ENCODE measurements at places on chromosomes 2 and 18.

- DNase-seq, result no peak
Observed at GRCh38 chr2:233218836-233219235, 32.6 kb upstream of the ATG16L1 start.

GRCh38 chr2:229191413-229191812, 79.7 kb downstream of the PID1 start:
- no peak for DNase-seq

DNA sequence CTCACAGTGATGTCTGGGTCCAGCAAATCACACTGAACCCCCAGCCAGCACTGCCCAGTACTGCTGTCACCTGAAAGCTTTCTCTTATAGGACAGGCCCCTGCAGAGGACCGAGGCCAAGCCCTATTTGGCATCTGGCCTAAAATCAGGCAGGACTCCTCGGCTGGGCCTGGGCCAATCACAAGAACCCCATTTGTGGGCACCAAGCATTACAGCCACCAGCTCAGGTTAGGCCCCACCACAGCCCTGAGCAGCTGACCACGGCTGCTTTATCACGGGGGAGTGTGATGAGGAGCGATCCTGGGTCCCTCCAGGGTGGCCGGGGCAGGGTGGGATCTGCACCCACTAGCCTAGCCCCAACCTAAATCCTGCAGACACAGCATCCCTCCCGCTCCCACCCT, 8.2 kb downstream of the BIN1 start:
- DNase-seq, result no peak

GRCh38 chr2:234960175-234961088, 8.6 kb downstream of the SH3BP4 start:
- DNase-seq, result no peak

GRCh38 chr18:58028109-58028784, 15.8 kb upstream of the NEDD4L start:
- no peak for DNase-seq

GRCh38 chr2:5740053-5740452, 47.9 kb downstream of the SOX11 start:
- no peak for DNase-seq

DNA sequence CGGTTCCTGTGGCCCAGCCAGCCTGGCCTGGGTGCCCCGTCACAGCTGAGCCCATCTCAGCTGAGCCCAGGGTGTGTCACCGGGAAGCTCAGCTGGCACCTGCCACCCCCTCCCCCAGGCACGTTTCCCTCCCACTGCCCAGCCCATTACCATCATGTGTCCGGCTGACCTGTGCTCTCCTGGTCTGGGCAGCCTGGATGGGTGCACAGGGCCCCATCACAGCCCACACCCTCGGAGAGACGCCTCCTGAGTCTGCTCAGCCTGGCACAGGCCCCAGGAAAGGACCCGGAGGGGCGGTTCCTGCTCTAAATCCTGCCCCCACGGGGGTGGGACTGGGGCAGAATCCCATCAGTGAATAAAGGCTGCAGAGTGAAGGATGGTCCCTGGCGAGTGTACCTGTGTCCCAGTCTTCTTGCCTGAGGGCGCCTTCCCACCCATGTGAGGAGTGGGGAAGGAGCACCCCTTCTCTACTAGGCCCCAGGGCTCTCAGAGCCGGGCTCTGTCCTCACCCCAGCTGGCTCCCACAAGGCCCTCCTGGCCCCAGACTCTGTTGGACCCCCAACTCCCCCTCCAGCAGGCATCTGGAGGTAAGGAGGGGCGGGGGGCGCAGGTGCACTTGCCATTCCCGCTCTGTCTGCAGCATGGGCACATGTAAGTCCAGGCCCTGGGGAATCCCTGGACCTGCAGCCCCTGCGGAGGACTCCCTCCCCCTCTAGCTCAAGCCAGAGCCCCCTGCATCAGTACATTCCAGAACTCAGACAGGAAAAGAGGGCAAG, 21.2 kb downstream of the GPC1 start:
- no peak for DNase-seq

GRCh38 chr2:133248264-133248663, 320.0 kb downstream of the NCKAP5 start:
- DNase-seq, result no peak

DNA sequence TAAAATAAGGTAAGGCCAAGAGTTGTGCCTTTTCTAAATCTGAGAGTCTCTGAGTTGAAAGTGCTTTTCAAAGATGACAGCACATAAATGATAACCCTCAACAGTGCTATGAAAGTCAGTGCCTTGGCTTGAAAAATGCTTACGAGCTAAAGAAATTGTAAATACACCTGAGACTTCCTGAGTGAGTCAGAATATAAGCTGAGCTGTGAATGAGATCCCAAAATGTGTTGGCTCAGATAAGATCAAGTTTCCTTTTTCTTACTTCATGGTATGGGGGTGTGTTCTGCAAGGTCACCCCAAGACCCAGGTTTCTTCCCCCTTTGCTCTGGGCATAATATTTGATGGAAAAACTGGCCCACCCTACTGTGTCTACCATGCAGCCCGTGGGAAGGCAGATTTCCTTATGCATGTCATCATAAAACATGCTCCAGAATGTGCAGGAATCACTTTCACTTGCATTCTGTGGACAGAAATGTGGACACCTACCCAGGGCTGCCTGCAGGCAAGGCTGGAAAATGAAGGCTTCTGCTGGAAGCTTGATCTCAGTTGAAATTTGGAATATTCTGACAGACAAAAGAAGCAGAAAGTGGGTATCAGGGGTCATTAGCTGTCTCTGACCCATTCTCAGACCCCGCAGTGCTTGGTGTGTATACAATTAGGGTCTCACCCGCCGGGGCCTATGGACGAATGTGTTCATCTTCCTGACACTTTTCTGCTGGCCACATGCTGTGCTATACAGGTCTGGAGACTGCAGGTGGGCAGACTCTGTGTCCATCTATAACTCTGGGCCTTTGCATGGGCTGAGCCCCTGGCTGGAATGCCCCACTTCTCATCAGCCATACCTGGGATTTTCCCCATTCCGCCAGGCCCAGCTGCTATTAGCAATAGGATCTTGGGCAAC, 212.6 kb downstream of the SH3RF3 start:
- no peak for DNase-seq

GRCh38 chr2:109436610-109437225, 177.0 kb downstream of the SEPTIN10 start:
- no peak for DNase-seq

GRCh38 chr2:150171065-150171548, 316.4 kb downstream of the RND3 start:
- DNase-seq, result no peak

DNA sequence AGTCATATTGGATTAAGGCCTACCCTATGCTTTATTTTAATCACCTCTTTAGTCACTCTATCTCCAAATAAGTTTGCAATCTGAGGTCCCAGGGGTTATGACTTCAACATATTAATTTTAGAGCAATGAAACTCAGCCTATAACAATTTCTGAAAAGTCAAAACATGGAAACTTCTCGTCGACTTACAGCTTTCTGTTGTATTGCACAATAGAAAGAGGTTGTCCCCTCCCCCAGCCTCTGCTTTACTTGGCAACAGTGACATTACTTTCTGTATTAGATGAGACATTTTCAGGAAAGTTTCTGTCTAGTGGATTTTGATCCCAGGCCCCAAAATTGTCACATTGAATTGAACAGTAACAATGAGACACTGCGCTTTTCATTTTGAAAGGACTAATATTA, 326.4 kb downstream of the THSD7B start:
- DNase-seq, result no peak

DNA sequence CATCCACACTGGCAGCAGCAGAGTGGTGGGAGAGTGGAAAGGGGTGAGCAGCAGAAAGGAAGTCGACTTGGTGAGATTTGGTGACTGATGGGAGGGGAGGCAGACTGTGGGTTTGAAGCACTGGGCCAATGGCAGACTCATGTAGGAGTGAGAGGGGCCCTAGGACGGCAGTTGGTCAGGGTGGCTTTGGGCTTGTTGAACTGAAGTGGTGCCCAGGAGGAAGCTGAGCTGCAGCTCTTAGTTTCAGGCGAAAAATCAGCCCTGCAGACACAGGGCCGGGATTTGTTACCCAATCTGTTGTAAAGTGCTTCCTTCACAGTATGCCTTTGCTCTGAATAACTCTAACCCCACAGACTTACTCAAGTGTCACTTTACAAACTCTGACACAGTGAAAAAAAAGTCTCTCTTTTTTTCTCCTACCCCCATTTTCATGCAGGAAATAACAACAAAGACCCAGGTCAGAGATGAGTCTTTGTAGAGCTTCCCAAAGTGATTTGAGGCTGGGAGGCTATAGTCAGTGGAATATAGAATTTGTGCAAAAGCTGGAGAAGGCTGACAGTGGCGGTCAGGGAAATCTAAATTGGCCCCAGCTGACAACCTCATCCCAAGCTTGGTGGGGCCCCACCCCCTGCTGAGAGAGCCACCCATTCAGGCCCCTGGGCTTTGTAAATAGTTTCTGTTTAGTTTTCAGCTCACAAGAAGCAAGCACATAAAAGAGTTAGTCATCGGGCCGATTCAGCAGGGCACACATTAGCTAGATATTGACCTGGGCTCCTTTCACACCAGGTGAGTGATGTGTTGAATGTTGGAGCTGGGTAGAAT, 226.9 kb downstream of the VAPA start:
- DNase-seq, result no peak

- DNase-seq, result no peak
Observed at GRCh38 chr18:77528872-77529271, 279.2 kb downstream of the GALR1 start.

DNA sequence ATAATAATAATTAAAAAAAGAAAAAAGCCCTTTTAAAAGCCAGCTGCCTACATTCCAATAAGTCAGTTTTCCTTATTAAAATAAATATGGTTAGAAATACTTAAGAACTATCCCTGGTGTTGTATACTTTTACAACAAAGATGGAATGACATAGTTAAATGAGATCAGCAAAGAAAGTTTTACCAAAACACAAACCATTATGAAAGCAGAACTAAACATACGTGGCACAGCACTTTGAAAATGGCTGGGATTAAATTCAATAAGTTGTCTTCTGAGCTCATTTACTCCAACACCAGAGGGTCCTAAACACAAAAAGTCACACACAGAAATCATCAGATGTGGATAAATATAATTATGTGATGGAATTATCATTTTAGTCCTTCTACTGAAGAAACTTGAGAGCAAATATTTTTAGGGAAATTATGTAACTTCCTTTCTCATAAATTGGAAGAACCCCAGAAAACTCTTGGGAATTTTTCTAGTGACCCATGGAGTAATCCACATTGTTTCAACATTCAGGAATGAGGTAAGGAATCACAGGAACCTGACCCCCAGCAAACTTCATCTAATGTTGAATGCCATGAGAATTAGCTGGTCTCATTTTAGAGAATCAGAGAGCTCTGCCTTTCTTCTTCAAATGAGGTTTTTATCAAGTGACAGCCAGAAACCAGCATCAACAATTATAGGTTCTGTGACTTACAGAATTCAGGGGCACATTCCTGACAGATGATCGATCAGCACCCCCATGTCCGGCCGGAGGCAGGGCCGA, 11.5 kb upstream of the TMEM237 start:
- DNase-seq, result no peak

DNA sequence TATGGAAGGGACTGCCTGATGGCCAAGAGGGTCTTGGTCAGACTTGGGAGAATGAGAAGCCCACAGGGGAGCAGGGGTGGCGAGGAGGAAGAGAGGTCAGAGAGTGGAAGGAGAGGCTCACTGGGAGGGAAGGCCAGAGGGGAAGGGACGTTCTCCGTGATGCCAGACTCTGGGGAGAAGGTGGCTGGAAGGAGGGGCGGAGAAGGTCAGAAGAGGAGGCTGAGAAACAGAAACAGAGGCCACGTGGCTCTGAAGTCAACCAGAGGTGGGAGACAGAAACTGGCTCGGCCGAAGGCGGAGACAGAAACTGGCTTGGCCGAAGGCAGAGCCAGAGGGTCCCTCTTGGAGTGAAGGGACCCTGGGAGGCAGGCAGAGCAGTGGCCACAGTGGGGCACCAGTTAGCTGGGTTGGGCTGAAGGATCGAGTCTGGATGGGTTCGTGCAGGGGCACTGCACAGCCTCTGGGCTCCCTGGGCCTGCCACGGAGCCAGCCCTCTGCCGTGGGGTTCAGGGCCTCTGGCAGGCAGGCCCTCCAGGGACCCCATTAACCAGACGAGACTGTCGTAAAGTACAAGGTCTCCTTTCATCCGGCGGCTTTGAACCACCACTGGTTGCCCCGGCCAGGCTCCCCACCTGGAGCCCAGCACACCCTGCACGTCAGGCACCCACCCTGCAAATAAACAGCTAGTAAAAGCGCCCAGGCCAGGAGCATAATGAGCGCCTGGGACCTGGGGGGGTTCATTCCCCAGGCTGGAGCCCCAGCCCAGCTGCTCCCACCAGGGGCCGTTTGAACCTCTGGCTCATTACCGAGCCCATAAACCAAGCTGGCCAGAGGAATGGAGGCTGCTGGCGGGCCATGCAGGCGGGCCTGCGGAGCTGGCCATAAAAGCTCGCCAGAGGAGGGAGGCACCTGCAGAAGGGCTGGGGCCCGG, 218.8 kb downstream of the DYSF start:
- no peak for DNase-seq

DNA sequence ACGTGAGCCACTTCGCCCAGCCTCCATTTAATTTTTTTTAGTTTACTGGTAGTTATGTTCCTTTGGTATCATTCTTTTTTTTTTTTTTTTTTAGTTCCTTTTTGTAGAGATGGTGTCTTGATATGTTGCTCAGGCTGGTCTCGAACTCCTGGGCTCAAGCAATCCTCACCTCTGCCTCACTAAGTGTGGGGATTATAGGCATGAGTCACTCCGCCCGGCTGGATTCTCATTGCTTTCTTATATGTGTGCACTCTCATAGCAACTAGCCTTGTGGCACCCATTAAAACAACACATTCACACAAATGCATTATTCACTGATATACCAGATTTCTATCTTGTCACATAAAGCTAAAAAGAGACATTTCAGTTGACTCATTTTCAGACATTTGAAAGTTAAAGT, 4.2 kb downstream of the TTC27 start:
- no peak for DNase-seq

GRCh38 chr18:37421341-37422077, 144.1 kb downstream of the CELF4 start:
- no peak for DNase-seq

- DNase-seq, result no peak
Observed at GRCh38 chr2:238259061-238260020, 19.5 kb upstream of the HES6 start.

GRCh38 chr2:30747206-30747605, 60.0 kb downstream of the CAPN13 start:
- no peak for DNase-seq

DNA sequence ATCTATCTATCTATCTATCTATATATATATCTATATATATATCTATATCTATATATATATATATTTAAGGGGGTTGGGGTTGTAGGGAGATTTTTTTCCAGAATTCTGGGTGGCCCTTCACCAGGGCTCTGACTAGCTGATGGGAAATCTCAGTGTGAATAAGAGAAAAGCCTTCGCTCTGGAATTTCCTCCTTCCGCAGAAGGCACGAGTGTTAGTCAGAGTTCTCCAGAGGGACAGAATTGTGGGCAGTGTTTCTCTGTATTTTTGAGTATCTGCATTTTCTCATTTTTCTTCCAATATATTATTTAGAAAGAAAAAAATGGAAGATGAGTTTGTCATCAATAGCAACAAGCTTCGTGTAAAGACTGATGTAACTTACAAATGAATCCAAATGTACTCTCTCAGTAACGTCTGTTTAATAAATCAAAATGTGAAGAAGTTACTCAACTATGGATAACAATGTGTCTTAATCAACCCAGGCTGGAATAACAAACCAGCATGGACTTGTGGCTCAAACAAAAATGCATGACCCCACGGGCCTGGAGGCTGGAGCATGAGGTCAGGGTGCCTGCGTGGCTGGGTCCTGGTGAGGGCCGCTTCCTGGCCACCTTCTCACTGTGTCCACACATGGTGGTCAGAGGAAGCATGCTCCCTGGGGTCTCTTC, 10.6 kb upstream of the SNTG2 start:
- no peak for DNase-seq
